ENCODE measurements at places on chromosomes 12 and 14.

GRCh38 chr14:59360923-59361794 lies 104.0 kb downstream of the GPR135 start:
- peak; percentile 60 for DNase-seq

DNA sequence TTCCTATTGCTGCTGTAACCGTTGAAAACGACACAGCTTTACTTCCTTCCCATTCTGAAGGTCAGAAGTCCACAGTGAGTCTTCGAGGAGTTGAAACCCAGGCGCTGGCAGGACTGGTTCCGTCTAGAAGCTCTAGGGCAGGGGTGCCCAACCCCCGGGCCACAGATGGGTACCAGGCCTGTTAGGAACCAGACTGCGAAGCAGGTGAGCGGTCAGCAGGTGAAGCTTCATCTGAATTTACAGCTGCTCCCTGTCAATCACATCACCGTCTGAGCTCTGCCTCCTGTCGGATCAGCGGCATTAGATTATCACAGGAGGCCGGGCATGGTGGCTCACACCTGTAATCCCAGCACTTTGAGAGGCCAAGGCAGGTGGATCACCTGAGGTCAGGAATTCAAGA lies 12.6 kb upstream of the SFSWAP start:
- DNase-seq, result no peak

DNA sequence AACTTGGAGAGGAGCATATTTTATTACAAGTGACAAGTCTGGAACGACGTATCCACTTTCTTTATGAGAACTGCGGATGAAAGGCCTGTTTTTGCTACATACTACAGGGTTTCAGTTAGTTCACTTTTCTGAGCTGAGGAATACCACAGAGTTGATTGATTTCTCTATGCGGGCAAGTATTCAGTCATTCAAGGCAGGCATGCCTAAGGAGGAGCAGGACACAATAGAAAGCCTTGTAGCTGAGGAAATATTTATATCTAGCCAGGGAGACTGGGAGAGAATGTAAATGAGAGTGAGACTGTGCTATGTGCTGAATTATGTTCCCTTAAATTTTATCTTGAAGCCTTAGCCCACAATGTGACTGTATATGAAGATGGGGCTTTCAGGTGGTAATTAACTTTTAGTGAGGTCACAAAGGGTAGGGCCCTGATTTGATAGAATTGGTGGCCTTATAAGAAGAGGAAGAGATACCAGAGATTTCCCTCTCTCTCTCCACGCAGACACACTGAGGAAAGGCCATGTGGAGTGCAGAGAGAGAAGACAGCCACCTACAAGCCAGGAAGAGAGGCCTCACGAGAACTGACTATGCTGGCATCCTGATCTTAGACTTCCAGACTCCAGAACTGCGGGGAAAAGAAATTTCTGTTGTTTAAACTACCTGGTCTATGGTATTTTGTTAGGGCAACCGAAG lies 459.0 kb upstream of the ATP2B1 start:
- no peak for DNase-seq

DNA sequence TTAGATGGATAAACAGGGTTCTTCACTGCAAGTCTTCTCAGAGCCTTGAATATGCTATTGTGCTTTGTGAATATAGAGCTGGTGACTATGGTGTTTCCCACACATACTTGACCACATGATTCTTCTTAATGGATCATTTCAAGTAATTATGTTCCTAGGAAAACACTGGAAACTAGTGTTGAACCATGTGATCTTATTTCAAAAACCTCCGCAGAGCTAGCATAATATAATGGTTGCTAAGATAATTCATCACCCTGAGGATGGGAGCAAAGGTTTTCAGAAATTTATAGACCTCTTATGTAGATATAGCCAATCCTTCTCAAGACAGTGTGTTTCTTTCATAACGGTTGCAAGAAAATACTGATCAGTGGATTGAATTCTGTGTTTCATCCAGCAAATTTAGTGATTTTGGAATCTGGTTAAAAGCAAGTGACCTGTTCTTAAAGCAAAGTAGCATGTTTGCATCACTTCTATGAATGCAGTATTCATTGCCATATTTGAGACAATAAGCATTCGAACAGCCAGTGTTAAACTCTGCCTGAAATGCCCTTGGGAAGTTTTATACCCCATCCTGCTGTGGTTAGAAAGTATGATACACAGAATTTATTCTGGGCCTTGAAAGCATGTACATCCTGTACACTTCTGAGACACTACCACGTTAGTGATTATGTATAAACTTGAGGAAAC lies 341.0 kb upstream of the E2F7 start:
- DNase-seq, result no peak

DNA sequence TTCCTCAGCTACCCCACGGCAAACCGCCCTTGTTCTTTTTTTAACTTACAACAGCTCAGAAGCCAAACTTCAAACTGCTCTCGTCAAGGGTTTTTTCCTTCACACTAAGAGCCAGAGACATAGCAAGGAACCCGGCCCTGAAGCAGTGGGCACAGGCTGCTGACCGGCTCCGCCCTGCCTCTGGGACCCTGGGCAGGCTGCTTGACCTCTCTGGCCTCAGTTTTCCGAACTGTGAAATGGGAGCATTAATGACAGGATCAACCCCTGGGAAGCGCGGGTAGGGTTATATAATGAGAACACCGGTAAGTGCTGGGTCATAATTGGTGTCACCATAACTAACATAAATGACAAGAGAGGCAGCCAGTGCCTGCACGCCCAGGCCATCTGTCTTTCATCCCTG lies 21.2 kb upstream of the FZD10 start:
- DNase-seq, result no peak
